ENCODE measurements at places on chromosomes 7 and 10.

- no peak for DNase-seq
These were observed 13.5 kb downstream of the FOXL3 start for GRCh38 chr7:303425-303824.

DNA sequence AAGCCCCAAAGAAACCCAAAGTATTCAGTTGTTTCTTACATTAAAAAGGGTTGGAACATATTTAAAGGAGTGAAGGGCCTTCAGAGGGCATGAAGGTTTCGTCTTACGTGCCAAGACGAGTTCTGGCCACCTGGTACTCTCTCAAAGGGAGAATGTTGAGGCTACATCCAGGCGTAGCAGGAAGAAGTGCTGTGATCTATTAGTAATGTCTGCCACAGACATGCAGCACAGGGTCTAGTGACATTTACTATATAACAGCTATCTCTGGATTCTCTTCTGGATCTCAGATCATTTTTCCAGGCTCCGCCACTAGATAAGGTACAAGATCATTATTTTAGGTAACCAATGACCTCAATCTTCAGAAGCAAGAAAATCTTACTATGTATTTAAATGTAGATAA, 76.5 kb upstream of the ARID5B start:
- DNase-seq: no peak

- DNase-seq: no peak
These were observed 6.9 kb upstream of the BPGM start for GRCh38 chr7:134639683-134640279.

DNA sequence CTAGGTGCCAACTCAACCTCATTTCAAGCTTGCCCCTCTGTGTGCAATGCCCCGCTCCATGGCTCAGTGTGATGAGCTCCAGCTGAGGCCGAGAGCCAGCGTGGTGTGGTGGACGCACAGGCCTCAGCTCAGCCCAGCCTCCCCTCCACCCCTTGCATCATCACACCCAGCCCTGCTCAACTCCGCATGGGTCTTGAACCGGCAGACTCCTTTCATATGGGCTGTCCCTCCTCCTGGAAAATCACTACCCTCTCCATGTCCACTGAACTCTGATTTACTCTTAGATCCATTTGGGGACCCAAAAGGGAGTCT, 16.6 kb upstream of the SLC18A3 start:
- DNase-seq: no peak

DNA sequence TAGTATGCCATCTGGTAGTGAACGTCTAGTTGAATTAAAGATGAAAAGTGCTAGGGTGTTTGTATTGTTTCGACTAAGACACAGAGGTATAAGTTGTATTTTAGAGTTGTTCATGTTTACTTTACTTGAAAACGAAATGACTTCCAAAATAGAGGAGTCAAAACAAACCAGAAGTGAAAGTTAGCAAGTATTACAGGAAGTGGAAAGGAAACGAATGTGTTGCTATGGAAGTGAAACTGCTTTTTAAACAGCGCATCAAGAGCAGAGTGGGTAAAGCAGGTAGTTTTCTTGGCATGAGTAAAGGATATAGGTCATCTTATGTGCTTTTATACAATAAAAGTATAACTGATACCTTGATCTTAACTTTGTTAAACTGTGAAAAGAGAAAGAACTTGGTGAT, 20.0 kb upstream of the GALNTL5 start:
- DNase-seq: no peak

- DNase-seq: no peak
These were observed 638.4 kb downstream of the ACTR3B start for GRCh38 chr7:153397906-153398305.

DNA sequence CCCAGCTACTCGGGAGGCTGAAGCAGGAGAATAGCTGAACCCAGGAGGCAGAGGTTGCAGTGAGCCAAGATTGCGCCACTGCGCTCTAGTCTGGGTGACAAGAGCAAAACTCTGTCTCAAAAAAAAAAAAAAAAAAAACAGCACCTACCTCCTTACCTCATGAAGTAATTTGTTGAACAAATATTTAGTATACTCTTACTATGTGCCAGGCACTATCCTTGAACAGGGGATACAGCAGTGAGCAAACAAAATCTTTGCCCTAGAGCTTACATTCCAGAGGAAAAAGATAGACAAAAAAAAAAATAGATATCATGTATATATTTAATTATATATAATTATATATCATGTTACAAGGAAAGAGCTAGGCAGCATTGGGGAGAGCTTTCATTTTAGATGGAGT, 36.4 kb upstream of the HERPUD2 start:
- no peak for DNase-seq

GRCh38 chr7:38878694-38879457, 30.1 kb downstream of the VPS41 start:
- DNase-seq: no peak

- no peak for DNase-seq
These were observed 107.3 kb upstream of the FAM171A1 start for GRCh38 chr10:15478429-15478828.

- DNase-seq: no peak
These were observed 720.1 kb downstream of the TYW1 start for GRCh38 chr7:67716729-67717128.

GRCh38 chr7:2638224-2638991, 6.6 kb downstream of the TTYH3 start:
- DNase-seq: no peak

- no peak for DNase-seq
These were observed 209.8 kb upstream of the RHOBTB1 start for GRCh38 chr10:61153771-61154170.

- no peak for DNase-seq
These were observed 6.8 kb upstream of the TRUB1 start for GRCh38 chr10:114931072-114931679.

DNA sequence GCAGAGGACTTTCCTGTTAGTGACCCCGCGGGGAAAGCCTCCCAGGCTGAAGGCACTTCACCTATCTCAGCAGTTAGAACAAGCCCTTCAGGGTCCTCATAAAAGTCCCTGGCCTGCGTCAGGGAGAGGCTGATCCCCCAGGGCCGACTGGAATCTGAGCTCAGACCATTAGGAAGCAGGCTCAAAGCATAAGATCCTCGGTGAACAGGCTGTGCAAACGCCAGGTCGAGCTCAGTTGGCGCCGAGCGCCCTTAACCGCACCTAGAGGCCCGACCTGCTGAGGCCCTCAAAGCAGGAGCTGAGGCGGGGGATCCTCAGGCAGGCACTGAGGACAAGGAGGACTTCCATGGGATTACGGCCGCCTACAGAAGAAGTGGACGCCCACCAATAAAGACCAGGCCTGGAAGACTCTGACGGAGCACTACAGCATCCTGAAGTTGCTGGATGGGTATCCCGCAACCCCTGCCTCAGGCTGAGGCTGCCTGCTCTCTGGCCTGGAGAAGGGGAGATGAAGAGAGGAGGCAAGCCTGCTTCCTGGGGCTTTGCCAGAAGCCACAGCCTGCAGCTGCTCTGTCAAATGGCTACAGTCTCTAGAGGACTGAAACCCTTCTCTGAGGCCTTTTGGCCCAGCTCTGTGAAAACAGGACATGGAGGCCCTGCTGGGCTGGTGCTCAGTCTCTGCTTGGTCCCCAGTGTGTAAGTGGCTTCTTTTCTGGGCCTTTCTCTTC, 29.9 kb downstream of the LIPJ start:
- DNase-seq: no peak

DNA sequence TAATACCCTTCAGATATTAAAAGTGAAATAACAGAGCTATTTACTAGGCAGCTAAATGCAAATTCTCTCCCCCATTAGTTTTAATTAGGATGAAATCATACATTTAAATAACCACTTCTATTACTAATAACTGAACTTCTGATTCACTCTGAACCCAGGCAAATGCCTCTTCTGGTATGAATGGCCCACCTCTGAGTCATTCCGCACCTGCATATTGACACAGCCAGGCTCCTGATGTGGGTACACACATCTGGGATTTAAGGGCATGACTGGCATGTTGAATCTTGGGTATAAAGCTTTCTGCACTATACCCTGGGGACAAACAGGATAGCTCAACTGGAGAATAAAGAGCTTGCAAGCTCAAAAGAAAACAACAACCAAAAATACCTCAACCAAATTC, 140.9 kb downstream of the AUTS2 start:
- DNase-seq: no peak

- DNase-seq: no peak
These were observed 369.5 kb downstream of the IPMK start for GRCh38 chr10:57898231-57898630.

DNA sequence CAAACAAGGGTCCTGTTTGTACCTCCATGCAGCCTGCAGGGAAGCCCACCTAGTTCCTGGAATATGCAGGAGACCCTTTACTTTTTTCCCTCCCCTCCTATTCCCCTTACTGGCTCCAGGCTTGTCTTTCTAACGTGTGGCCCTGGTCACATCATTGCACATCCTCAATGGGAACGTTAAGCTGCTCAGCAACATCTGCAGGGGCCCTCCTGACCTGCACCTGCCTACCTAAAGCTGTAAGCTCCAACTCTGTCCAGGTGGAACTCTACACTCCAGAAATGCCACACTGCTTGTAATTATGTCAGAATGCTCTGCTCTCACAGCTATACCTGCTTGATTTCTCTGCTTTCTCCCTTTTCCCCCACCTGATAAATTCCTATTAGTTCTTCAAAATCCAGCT, 72.1 kb downstream of the ARMC3 start:
- no peak for DNase-seq
